Glomerular endothelial cell (primary cell): ENCODE measurements at places on chromosomes 2 and 18. TPM values are rescaled to one million over a fixed set of nuclear protein-coding genes. Genes with fewer than 3 reads are reported as not detected.

CCDC142 gene
- 12.5 and 19.3 TPM in 2 replicates for total RNA-seq

SDC1 gene
- 7.4 and 17.5 TPM in 2 replicates for total RNA-seq

SERPINB3 gene
- not detected in 2 replicates for total RNA-seq

DYNAP gene
- total RNA-seq = not detected in 2 replicates

DNA sequence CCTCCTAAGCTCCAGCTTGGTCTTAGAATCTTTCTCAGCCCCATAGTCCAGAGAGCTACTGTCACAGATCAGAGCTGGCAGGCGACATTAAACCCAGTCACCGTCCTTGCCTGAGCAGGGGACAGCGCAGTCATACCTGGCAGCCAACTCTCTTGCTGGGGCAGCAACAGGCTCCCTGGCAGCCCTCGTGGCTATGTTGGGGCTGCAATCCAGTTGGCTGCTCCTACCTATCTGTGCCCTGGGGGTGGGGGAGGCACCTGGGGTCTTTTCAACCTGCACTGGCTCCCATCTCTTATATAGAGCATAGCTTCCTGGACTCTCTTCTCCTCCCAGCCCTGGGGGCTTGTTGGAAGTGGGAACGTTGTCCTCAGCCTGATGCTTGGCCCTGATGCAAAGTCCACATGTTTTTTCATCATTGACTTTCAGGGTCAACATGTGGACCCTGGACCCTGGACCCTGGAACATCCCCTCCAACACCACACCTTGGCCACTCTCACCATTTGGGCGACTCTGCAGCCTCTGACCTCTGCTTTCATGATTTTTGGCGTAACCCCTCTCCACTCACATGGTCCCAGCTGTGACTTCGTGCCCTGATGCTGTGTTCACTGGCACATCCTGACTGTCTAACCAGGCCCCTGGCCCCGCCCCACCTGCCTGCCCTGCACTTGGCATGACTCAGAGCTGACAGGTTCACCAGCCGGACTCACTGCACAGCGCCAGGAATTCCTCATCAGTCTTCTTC is 45.6 kb downstream of the ATOH8 start:
- no peak for DNase-seq

GRCh38 chr2:102056079-102056581 is 64.4 kb downstream of the IL1R2 start:
- no peak for DNase-seq

- DNase-seq = no peak
Measured at GRCh38 chr18:2968606-2969005, 44.3 kb downstream of the LPIN2 start.

DNA sequence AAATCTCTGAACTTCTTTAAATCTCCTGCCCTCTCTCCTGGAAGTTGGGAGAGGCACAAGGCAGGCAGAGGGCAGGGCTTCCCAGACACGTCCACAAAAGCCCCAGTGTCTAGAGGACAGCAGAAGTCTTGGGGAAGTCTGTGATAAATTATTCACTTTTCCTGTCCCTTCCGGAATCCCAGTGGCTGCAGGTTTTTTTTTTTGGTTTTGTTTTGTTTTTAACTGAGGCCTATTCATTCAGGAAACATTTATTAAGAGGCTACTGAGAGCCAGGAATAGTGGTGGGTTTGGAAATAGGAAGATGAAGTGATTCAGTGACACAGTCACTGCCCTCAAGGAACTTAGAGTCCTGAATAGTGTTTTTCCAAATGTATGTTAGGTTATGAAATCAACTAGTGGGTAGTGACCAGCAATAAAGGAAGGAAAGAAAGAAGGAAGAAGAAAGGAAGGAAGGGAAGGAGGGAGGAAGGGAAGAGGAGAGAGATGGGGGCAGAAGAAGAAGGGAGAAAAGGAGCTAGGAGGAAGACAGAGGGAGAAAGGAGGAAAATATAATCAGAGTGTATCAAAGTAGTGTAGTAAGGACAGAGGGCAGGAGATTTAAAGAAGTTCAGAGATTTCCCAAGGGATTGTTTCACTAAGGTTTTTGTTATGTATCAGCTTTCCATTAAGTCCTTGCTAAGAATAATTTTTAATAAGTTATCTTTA is 98.9 kb upstream of the ZFP36L2 start:
- DNase-seq = no peak

DNA sequence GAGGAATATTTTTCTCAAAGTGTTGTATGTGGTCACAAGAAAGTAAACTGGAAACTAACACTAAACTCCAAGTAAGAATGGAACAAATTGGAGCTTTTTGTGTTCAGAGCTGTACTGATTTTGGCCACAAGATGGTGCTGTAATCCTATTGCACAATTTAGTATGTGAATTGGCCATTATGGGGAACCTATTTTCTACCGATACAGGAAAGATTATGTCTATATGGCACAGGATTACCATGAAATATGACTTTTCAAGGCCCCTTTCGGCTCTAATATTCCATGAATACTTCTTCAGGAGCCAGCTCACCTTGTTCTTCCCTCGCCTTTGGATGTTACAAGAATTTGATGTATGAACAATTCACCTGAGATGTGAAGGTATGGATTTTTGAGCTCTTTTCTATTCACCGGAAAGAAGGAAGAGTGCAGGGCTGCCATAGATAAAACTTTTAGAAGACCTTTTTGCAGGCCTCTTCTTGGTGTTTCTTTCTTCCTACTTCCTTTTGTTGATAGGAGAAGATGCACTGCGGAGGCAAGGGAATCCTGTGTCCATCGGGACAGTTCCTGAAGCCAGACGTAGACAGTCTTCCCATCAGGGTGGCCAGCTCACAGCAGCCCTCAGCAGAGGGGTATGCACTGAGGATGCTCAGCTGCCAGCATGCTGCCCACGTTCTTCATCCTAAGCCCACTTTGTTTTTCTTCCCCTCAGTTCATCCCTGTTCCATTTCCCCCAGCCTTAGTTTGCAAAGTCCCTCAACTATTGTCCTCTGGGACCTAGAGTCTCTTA is 13.3 kb downstream of the MRPL44 start:
- DNase-seq = peak; percentile 52

GRCh38 chr2:88754585-88755320 is 63.3 kb downstream of the RPIA start:
- DNase-seq = no peak

- DNase-seq = no peak
Measured at GRCh38 chr2:98483257-98483861, 38.7 kb downstream of the INPP4A start.
